HepG2 (cell line): ENCODE measurements at places on chromosomes 6 and 20.
A peak's percentile ranks its signal among the peaks of the same experiment; 100 is the strongest.

DNA sequence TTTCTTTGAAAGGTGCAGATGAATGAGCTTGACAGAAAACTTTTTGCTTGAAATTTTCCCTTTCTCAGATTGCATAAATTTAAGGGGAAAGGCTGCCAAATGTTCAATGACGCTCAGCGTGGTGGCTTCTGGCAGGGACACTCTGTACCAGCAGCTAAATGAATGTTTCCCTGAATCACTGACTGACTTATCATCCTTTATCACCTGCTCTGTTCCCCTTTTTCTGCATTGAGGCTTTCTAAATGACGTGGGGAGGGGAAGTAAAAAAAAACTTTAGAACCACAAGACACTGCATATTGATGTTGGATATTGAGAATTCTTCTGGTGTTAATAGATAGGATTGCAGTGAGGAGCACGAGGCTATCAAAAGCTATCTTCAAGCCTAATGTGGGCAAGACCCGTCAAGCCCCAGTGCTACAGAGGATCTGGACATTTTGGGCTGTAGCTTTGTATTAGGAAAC lies 46.9 kb upstream of the ENPP5 start:
- no peak for DNase-seq

DNA sequence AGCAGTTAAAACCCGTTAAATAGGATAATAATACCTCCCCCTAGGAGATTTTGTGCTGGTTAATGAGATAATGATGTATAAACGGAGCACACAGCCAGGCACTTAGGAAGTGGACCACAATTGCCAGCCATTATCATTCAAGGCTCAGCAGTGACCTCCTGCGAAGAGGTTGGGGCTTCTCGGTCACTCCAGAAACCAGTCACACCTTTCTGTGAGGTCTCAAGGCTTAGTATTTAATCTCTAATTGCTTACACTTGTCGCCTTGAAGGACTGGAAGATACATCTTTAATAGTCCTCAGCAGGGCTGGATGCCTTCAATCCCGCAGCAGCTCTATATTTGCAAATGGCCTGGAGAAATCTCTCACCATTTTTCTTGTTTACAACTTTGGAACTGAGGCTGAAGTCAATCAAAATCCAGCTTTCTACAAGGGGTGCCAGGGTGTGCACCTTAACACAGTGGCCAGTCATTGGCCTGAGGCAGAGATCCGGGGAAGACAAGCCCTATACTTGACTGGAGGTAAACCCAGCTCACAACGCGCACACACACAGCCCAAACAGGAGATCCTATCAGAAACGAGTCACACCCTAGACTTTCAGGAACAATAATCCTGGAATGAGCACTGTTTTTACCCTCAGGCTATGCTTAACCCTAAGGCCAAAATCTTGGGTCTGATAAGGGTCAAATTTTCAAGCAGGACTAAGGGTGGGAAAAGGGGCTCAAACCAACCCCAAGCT lies 1.2 kb downstream of the POU5F1 start:
- DNase-seq: no peak

- DNase-seq: no peak
These were observed 60.5 kb upstream of the EXOC2 start for GRCh38 chr6:753486-753885.

DNA sequence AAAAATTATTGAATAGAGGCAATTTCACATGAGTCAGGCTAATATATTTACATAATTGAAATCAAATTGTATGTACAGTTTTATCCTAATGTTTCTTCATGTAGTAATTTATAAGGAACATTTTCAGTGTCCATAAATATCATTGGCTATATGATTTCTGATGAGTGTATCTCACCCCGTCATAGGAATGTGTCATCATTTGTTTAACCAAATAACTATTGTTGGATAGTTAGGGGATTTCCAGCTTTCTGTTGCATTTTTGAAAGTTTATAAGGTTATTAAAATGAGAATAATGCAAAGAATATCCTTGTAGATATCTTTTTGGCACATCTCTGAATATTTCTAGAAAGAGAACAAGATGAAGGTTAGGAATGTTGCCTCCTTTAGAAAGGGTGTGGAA lies 39.0 kb downstream of the SYTL3 start:
- no peak for DNase-seq

DNA sequence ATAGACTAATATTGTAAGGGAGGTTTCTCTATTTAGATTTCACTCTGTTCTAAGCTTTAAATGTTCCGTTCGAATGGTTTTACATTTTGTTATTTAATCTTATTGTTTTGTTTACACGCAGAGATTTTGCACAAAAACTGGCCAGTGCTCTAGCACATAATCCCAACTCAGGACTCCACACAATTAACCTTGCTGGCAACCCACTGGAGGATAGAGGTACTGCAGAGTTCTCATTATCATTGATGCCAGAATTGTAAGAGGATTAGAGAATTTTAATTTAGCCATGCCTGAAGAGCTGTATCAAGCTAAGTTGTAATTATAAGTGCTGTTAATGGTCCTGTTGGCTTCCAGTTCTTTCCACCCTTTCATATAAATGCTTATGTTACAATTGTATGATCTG lies 179.7 kb upstream of the SCGN start:
- no peak for DNase-seq

- DNase-seq: no peak
These were observed 23.3 kb downstream of the NRSN1 start for GRCh38 chr6:24149296-24149695.

GRCh38 chr6:79201983-79202382 lies 32.5 kb downstream of the HMGN3 start:
- no peak for DNase-seq

- no peak for DNase-seq
These were observed 63.0 kb downstream of the FAM229B start for GRCh38 chr6:112150363-112150762.

GRCh38 chr6:72911463-72912155 lies 289.7 kb downstream of the KCNQ5 start:
- no peak for DNase-seq

DNA sequence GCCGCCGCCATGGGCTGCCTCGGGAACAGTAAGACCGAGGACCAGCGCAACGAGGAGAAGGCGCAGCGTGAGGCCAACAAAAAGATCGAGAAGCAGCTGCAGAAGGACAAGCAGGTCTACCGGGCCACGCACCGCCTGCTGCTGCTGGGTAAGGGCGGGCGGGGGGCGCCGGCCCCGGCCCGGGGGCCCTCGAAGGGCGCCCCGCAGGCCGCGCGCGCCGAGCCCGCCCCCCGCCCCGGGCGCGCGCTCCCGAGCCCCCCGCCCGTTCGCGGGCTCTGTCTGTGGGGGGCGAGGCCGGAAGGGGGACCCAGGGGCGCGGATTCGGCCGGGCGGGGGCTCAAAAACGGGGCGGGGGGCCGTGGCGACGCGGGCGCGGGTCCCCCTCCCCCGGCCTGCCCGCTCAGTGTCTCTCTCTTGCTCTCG lies 39.2 kb downstream of the GNAS start:
- DNase-seq: no peak

- DNase-seq: no peak
These were observed 620.7 kb upstream of the BTBD3 start for GRCh38 chr20:11296951-11297350.

DNA sequence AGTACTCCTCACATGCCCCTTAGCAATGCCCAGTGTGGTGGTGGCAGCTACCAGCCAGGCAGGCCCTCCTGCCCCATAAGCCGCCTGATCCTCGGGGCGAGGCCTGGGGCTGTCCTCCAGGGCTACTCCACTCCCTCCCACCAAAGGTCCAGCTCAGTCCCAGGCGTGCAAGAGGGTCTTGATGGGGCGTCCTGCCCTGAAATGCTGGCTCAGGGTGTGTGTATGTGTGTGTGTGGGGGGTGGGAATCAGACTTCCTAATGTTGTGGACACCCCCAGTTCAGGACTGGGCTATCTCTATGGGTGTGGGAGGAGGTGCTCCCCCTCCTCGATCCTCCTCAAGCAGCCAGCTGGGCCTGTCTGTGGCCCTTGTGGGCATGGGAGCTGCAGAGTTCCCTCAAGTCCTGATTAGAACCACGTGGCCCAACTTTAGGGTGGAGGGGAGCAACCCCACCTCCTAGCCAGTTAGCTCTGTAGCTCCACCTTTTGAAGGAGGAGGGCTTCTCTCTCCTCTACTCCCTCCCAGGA lies 7.5 kb downstream of the HSPA12B start:
- DNase-seq: no peak

- DNase-seq: no peak
These were observed 687.3 kb downstream of the QKI start for GRCh38 chr6:164101859-164102258.

- peak; percentile 86 for DNase-seq
These were observed at the start of gene ZSCAN9 for GRCh38 chr6:28225056-28225834. Gene ZSCAN9 (plus strand): TSS chr6:28225275. CDS start chr6:28227085, 1,810 bp downstream.

- DNase-seq: no peak
These were observed 172.7 kb downstream of the MRPL14 start for GRCh38 chr6:43954311-43955131.

GRCh38 chr6:157380458-157380778 lies 572 bp upstream of the ZDHHC14 start:
- no peak for DNase-seq

- no peak for DNase-seq
These were observed 6.5 kb upstream of the C20orf204 start for GRCh38 chr20:64029293-64030117.

DNA sequence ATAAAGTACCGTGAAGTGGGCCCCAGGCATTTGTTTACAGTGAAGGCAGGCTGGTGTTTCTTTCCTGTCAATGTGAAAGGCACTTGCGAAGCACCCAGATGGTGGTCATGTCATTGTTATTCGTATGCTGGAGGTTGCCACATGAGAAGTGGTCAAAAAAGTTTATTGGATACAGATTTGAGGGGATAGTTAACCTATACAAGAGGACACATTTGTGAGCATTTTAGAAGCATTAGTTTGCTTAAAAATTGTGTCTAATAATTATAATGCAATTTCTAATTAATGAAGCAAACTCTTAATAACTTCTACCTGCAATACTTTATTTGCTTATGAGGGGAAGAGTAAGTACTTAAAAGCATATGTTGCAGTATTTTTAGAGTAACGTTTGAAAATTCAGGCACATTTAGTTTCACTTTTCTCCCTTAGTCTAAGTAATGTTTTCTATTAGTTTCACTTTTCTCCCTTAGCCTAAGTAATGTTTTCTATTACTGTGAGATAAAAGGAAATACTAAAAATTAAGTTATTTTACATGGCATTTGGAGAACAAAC lies 120.7 kb upstream of the CLDN20 start:
- no peak for DNase-seq

DNA sequence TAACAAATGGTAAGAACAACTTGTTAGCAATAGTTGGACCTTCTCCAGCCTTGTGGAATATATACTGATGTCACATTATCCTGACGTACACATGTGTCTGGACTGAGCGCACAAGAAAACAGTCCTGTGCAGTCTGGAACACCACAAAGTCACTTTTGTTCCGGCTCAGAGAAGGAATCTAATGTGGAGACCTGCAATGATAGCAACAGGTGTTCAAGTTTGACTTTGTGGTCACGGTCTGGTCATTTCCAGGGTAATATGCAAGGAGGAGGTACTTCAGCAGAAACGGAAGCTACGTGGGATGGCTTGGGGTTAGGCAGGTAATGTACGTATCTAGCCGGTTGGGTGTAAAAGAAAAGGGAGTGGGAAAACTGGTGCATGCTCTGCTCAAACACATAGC lies 687.2 kb upstream of the AGPAT4 start:
- no peak for DNase-seq

DNA sequence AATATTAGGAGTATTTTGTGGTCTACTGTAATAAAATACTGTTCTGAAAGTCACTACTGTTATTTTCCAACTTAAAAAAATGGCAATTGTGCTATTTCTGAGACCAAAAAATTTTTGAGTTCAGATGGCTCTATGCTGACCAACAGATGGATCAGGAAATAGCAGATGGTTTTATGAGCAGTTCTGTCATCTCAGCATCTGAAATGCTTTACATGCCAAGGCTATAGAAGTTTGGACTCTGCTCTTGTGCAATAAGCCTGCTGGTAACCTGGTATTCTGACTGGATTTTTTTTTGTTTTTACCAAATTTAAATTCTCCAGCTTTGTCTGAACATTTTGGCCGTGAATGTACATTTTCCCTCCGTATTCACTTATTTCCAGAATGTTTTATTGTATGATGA lies 1127.5 kb downstream of the GRIK2 start:
- DNase-seq: no peak

GRCh38 chr6:45432977-45433376 lies 55.2 kb upstream of the SUPT3H start:
- no peak for DNase-seq

DNA sequence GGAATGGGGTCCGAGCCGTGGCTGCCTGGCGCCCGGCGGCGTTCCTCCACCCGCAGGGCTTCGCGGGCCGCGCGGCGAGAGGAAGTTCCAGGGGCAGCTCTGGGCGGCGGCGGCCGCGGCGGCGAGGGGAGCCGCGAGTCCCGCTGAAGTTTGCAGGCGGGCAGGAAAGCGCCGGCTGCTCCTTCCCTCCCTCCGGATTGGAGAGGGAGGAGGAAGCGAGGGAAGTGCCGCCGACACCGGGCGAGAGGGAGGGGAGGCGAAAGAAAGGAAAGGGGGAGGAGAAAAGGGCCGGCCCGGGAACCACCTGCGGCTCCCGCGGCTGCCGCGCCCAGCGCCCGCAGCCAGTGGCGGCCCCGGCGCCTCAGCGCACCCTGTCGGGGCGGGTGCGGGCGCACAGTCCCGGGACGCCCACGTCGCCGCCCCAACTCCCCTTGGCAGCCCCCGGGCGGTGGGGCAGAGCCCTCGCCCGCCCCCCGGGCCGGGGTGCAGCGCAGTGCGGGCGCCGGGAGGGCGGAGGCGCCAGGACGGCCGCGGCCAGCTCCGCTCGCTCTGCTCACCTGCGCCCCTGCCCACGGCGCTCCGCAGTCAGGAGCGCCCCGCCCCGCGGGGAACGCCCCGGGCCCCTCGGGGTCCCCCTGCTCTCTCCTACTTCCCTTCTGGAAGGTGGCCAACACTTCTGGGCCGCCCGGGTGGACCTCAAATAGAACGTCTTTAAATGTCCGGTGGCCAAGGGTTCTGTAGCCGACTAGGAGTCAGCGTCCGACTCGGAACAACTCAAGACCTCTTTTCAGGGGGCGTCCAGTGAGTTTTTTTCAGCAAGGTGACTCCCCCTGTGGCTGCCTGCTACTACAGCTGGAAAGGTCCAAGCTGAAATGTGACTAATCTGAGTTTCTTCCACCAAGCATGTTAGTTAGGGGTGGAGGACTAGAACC lies 80.3 kb upstream of the CCDC28A start:
- DNase-seq: peak; percentile 54

DNA sequence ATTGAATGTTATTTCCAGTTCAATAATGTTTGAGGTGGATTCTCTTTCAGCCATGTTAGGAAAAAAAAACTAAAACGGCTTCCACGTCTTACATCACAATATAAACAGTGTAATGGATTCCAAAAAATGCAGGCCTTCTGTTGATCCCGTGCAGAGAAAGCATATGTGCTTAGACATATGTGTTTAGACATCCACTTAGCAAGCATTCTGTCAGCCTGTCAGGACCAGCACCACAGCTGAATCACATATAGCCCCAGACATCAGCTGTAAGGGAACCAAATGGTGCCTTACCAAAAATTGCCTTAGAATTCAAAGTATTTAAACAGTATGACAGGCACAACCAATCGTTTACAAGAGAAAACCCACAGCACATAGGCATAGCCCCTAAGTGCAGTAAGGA lies 304.9 kb downstream of the EYA4 start:
- DNase-seq: no peak

DNA sequence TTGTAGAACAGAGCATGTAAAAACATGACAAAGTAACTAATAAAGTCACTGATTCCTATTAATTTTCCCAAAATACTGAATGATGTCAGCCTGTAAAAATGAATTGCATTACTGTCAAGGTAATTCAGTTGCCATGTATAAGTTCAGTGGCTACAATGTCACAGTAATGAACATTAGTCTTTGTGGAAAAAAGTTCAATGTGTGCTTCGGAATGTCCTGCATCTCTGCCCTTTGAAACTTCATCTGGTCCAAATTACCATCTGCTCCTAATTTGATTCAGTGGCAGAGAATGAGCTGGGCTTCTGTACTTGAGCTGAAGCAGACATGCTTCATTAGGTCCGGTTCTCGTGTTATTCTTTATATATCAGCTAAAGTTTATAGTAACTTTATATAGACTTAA lies 567.4 kb downstream of the COL12A1 start:
- DNase-seq: no peak
